ENCODE measurements at places on chromosomes 11 and 22. TPM values are rescaled to one million over a fixed set of nuclear protein-coding genes. Genes with fewer than 3 reads are reported as not detected.

- no peaks in the 10 kb centered on the region for H3K36me3 ChIP-seq
- peaks cover 8% of the 10 kb centered on the region for H3K4me1 ChIP-seq
- no peak overlapping the region for H3K4me3 ChIP-seq
- H3K27me3 ChIP-seq, result no peaks in the 10 kb centered on the region
Measured at GRCh38 chr11:32333320-32333991, 101.9 kb downstream of the WT1 start.

GRCh38 chr11:63919267-63920125, 2.5 kb upstream of the RCOR2 start:
- H3K4me1 ChIP-seq, result 0 out of 2 replicates have a peak, but pooled peaks cover 12% of the 10 kb centered on the region
- no peaks in the 10 kb centered on the region for H3K36me3 ChIP-seq
- H3K27me3 ChIP-seq, result no peaks in the 10 kb centered on the region
- H3K4me3 ChIP-seq, result no peak overlapping the region
- no peak overlapping the region for H3K27ac ChIP-seq

Gene ZNF280B
- total RNA-seq, result 3.9 TPM

DNA sequence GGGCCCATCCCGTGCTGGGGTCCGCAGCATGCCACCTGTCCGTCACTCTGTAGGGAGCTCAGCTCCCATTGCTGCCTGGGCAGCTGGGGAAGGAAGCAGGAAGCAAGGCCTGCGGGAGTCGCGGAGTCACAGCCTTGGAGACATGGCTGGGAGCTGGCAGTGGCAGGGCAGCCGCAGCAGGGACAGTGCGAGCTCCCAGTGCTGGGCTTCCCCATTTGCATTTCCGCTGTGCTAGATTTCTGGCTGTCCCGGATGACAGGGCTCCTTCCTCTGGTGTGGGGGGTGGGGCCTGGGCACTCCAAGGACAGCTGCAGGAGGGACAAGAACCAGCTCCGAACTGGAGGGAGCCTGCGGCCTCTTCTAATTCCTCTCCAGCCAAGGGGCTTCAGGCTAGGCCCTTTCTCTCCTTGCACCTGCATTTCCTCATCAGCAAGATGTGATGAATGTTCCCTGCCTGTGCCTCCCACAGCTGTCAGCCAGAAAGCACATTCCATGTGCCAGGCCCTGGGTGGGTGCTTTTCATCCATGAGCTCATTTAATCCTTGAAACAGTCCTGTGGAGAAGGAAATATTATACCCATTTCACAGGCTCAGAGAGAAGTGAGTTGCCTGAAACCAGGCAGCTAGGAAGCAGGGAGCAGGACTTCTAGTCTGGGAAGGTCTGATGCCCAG, 48.0 kb downstream of the MYO7A start:
- no peaks in the 10 kb centered on the region for H3K27me3 ChIP-seq
- no peaks in the 10 kb centered on the region for H3K36me3 ChIP-seq
- H3K27ac ChIP-seq, result no peak overlapping the region
- H3K4me3 ChIP-seq, result no peak overlapping the region
- peaks cover 22% of the 10 kb centered on the region for H3K4me1 ChIP-seq

Gene SYT9
- total RNA-seq, result not detected

Gene TP53AIP1
- 0.11 TPM for total RNA-seq

DNA sequence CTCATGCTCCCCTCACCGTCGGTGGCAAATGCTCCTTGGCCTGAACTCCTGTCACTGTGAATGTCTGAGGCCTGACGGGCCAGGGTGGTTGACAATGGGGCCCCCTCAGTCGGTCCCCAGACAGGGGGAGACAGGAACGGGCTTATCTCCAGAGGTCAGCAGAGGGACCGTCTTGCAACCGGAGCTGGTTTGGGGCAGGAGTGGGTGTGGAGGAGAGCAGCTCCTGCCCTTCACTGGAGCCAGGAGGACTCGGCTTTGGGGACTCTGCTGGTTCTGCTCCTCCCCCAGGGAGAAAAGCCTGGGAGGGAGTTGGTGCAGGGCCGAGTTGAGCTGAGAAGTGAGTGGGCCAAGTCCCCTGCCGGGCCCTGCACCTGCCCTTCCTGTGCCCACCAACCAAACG, 354.4 kb downstream of the BRD1 start:
- H3K27me3 ChIP-seq, result no peaks in the 10 kb centered on the region
- DNase-seq, result no peak
- no peak overlapping the region for H3K4me3 ChIP-seq
- H3K27ac ChIP-seq, result no peak overlapping the region

DNA sequence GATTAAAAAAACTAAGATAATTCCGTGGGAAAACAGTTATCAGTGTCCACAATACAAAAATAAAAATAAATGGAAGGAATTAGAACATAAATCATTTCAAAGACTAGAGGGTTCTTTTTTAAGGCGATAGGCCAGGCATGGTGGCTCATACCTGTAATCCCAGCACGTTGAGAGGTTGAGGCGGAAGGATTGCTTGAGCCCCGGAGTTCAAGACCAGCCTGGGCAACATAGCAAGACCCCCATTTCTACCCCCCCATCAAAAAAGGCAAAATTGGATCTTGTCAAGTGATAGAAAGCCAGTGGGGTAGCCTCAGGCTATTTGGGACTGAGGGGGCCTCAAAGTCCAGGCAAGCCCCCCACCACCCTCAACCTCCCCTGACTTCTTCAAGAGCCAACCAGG, 20.6 kb upstream of the POLA2 start:
- no peak overlapping the region for H3K4me3 ChIP-seq
- DNase-seq, result no peak
- no peaks in the 10 kb centered on the region for H3K27me3 ChIP-seq
- H3K27ac ChIP-seq, result no peak overlapping the region

Gene CFAP300
- total RNA-seq, result 2.2 TPM

DNA sequence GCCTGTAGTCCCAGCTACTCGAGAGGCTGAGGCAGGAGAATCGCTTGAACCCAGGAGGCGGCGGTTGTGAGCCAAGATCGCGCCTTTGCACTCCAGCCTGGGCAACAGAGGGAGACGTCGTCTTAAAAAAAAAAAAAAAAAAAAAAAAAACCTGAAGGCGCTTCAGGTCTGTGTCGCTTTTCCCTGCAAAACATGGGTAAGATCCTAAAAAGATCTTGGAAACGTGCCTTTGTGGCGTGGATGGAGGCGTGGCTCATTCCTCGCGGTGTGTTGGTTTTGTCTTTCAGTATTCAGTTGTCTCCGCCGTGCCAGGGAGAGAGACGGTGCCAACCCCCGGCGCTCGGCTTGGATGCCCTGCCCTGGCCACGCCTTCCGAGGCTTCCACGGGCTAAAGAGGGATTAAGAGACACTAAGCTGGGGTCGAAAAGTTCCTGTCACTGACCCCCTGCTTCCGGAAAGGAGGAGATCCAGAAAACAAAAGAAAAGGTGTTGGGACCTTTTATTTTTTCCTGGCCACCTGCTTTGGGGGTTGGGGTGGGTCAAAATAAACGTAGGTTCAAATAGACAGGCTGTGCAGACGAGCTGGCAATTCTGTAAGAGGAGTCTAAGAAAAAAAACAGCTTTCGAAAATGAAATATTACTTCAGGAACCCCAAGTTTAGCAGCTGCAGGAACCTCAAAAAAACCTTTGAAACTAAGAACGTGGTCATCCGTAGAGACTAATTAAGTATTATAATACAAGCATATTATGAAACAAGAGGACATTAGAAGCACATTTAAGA, 1.1 kb upstream of the SLC35F2 start:
- H3K4me3 ChIP-seq, result peak overlapping the region; percentile 50
- peak; percentile 47 for DNase-seq
- H3K36me3 ChIP-seq, result no peaks in the 10 kb centered on the region
- H3K27me3 ChIP-seq, result no peaks in the 10 kb centered on the region
- peaks cover 5% of the 10 kb centered on the region for H3K4me1 ChIP-seq

Gene SULT4A1
- total RNA-seq, result not detected

GRCh38 chr22:39343259-39344045, 6.3 kb upstream of the SYNGR1 start:
- H3K27me3 ChIP-seq, result no peaks in the 10 kb centered on the region
- no peak overlapping the region for H3K4me3 ChIP-seq
- peak overlapping the region; percentile 53 for H3K27ac ChIP-seq
- peaks cover 10% of the 10 kb centered on the region for H3K4me1 ChIP-seq

Gene GLYATL2
- not detected for total RNA-seq

DNA sequence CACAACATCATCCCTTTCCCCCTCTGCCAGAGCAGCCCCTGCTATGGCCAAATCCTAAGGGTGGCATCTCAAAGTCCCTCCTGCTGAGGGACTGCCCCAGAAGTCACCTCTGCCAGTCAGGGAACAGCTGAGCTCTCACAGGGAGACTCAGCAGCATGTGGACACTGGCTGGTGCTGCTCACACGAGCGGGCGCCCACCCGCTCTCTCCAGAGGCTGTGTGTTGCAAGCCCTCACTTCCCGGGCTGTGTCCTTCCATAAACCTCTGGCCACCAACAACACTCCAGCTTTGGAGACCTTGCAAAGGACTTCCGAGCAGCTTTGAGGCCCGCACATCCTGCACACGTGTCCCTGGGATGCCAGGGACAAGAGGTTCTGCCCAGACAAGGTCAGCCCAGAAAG, 2.8 kb downstream of the IGSF9B start:
- H3K27me3 ChIP-seq, result peaks cover 4% of the 10 kb centered on the region
- no peaks in the 10 kb centered on the region for H3K36me3 ChIP-seq
- no peak overlapping the region for H3K4me3 ChIP-seq

- H3K4me3 ChIP-seq, result no peak overlapping the region
- H3K4me1 ChIP-seq, result no peaks in the 10 kb centered on the region
- no peak for DNase-seq
- H3K27ac ChIP-seq, result no peak overlapping the region
Measured at GRCh38 chr11:47296045-47296444, 26.1 kb downstream of the MADD start.

- no peaks in the 10 kb centered on the region for H3K36me3 ChIP-seq
- DNase-seq, result no peak
- H3K4me1 ChIP-seq, result no peaks in the 10 kb centered on the region
- no peak overlapping the region for H3K27ac ChIP-seq
Measured at GRCh38 chr11:121841487-121842191, 274.4 kb downstream of the BLID start.

GRCh38 chr11:62445314-62445740, 26.5 kb downstream of the SCGB1A1 start:
- no peak for DNase-seq
- H3K4me3 ChIP-seq, result no peak overlapping the region
- H3K4me1 ChIP-seq, result peaks cover 20% of the 10 kb centered on the region
- H3K27me3 ChIP-seq, result no peaks in the 10 kb centered on the region
- H3K27ac ChIP-seq, result no peak overlapping the region

GRCh38 chr22:27175021-27175838, 517.8 kb downstream of the MIAT start:
- no peak overlapping the region for H3K27ac ChIP-seq
- no peak for DNase-seq
- H3K4me3 ChIP-seq, result no peak overlapping the region
- H3K4me1 ChIP-seq, result no peaks in the 10 kb centered on the region

GRCh38 chr11:93895106-93895862, 44.9 kb upstream of the VSTM5 start:
- DNase-seq, result no peak
- H3K4me3 ChIP-seq, result no peak overlapping the region
- no peaks in the 10 kb centered on the region for H3K36me3 ChIP-seq
- no peaks in the 10 kb centered on the region for H3K27me3 ChIP-seq
- H3K4me1 ChIP-seq, result no peaks in the 10 kb centered on the region

DNA sequence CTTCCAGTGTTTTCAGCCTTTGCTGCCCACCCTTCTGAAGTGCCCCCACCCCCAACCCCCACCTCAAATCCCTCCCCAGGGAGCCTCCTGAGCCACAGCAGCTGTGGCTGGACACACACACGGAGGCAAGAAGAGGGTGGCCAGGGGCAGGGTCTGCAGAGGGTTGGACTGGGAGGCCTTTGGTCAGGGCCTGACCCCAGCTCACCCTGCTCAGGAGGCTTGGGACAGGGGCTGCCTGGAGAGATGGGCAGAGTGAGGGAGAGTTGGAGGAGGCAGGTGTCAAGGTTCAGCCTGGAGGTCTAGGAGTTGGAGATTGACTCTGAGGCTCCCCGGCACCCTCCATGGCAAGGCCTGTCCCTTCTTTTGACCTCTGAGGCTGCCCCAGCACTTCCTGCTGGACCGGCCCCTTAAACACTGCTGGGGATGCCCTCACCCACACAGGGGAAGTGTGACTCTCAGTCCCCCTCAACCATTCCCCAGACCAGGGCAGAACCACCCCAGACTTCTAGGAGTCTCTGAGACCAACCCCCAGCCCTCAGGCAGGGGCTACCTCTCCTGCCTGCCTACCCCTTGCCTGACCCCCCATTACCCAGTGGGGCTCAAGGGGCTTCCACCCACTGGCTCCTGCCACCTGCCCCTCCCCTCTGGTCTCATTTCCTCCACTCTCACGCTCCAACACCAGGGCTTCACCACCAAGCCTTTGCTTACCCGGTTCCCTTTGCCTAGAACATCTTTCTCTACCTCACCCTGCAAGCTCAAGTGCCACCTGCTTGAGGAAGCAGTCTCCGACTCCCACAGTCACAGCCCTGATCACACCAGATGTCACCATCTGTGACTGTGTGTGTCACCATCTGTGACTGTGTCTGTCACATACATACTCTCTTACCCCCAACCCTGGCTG, 8.6 kb downstream of the ARAP1 start:
- peak; percentile 40 for DNase-seq
- H3K36me3 ChIP-seq, result peaks cover 2% of the 10 kb centered on the region
- peak overlapping the region; percentile 91 for H3K27ac ChIP-seq
- peaks cover 29% of the 10 kb centered on the region for H3K4me1 ChIP-seq

GRCh38 chr11:19818619-19819018, 106.0 kb downstream of the NAV2 start:
- no peak overlapping the region for H3K27ac ChIP-seq
- H3K27me3 ChIP-seq, result no peaks in the 10 kb centered on the region
- DNase-seq, result no peak
- H3K4me1 ChIP-seq, result no peaks in the 10 kb centered on the region
- no peaks in the 10 kb centered on the region for H3K36me3 ChIP-seq

GRCh38 chr11:5605849-5606248, 9.4 kb downstream of the TRIM6 start:
- no peaks in the 10 kb centered on the region for H3K27me3 ChIP-seq
- H3K36me3 ChIP-seq, result no peaks in the 10 kb centered on the region
- no peak for DNase-seq
- no peak overlapping the region for H3K4me3 ChIP-seq

Gene CDON
- total RNA-seq, result 6.8 TPM

GRCh38 chr11:50072226-50073112, 39.8 kb downstream of the OR4C45 start:
- H3K27me3 ChIP-seq, result no peaks in the 10 kb centered on the region
- no peak overlapping the region for H3K4me3 ChIP-seq
- H3K27ac ChIP-seq, result no peak overlapping the region
- DNase-seq, result no peak
- H3K4me1 ChIP-seq, result no peaks in the 10 kb centered on the region

Gene PLAAT2
- not detected for total RNA-seq

DNA sequence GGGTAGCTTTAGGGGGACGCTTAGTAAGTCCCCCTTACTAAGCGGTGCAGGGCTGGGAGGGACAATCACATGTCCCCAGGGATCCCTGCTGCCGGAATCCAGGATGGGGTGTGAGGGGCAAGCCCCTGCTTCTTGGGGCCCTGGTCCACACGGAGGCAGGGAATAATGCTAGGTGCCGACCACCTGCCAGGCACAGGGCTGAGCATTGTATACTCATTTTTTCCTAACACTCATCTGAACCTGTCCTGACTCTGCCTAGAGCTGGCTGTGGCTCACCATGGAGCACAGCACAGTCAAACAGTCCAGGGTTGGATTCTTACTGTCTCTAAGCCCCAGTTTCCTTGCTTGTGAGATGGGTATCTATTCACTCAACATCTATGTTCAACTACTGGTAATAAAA, 1.4 kb upstream of the LTBP3 start:
- peak overlapping the region; percentile 61 for H3K27ac ChIP-seq
- H3K27me3 ChIP-seq, result no peaks in the 10 kb centered on the region
- no peak overlapping the region for H3K4me3 ChIP-seq
- H3K4me1 ChIP-seq, result peaks cover 57% of the 10 kb centered on the region
- DNase-seq, result no peak

All from Caco-2 (cell line).